ENCODE measurements at places on chromosomes 16 and 17.

GRCh38 chr17:61476476-61477203 is 24.4 kb downstream of the TBX4 start:
- DNase-seq, result no peak

GRCh38 chr16:79329166-79329521 is 271.4 kb downstream of the MAF start:
- DNase-seq, result no peak

GRCh38 chr17:27579897-27580321 is 51.1 kb upstream of the LGALS9 start:
- no peak for DNase-seq

DNA sequence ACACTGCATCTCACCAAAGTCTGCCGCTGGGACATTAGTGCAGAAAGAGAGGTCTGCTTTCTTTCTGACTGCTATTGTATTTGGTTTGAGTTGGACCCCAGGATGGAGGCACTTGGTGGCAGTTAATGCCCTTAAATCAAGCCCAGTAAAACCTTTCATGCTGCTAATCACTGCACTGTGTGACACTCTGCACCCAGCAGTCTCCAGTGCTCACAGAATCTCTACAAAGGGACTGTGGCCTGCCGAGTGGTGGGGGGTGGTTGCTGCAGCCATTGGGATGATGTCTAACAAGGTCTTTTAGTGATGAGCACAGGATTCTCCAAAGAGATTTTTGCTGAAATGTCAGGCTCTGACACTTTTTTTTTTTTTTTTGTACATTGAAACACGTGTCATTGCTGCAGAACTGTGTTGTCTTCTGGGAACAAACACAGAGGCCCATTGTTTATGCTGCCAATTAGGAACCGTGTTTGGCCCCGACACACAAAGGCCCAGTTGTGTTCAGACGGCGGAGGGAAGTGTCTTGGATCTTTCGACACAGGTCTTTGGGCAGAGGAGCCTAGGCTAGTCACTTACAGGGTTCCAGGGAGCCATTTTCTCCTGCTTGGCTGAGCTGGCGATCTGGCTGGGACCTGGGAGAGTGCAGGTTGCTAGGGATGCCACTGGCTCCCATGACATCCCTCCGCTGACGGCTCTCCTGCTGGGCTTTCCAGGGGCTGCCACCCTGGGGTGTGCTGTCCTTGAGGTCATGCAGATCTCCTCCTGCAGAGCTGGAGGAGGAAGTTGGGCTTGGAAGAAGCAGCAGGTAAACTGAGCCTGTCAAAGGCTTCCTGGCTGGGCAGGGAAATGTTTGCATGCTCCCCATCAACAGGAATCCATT is 16.2 kb upstream of the TNRC6C start:
- no peak for DNase-seq

- no peak for DNase-seq
These were observed 223.2 kb upstream of the DYNLRB2 start for GRCh38 chr16:80317599-80318037.

GRCh38 chr16:3954411-3954921 is 74.0 kb upstream of the CREBBP start:
- no peak for DNase-seq

DNA sequence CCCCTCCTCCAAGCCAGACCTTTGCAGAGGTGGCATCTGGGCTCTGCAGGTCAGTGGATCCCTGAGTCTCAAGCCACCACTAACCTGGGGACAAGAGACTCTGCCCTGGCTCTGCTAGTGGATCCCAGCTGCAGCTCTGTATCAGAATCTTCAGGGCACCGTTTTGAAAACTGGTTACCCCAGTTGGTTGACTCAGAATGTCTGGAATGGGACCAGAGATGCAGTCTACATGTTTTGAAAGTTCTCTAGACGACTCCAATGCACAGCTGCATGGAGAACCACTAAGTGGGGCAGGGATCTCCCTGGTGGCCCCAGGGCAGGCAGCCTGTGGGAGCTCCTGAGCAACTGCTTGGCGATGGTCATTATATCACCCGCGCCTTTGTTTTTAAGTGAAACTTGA is 34.1 kb upstream of the ADORA2B start:
- no peak for DNase-seq

- DNase-seq, result peak; percentile 69
These were observed 174.8 kb downstream of the PRKCB start for GRCh38 chr16:24010440-24011089.

DNA sequence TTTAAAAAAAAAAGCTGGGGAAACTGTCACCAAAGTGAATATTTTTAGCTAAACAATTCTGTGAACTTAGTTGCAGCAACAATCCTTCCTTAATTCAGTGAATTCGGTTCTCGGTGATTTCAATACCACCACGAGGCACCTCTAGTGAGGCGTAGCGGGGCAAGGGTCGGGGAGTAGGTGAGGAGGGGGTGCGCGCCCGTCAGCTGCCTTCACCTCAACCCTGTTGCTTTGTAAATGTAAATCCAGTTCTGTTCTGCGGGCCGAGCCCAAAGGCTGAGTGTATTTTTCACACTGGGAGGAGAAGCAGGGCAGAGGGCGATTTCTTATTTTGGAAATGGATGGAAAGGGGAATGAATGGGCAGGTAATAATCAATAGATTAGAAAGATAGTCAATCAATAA is 17.4 kb downstream of the SALL1 start:
- DNase-seq, result no peak

- DNase-seq, result no peak
These were observed 3.0 kb upstream of the ABR start for GRCh38 chr17:1182811-1183170.

- DNase-seq, result no peak
These were observed 15.1 kb downstream of the AXIN1 start for GRCh38 chr16:337437-337836.

- no peak for DNase-seq
These were observed 14.6 kb downstream of the CRISPLD2 start for GRCh38 chr16:84834403-84834772.

- no peak for DNase-seq
These were observed 120.3 kb downstream of the MRM1 start for GRCh38 chr17:36721560-36722120.

DNA sequence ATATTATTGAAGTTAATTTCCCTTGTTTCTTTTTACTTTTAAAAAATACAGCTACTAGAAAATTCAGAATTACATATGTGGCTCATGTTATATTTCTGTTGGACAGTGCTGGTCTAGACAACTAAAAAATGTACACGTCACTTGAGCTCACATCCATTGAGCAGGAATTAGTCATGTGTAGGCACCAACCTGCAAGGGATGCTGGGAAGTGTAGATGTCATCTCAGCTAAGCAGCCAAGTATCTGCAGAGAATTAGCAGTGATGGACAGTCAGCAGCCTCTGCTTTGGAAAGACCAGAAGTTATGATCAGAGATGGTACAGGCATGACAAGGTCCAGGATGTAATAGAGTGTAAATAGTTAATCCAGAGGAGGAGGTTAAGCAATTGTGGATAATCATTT is 87.1 kb upstream of the HS3ST2 start:
- DNase-seq, result no peak

DNA sequence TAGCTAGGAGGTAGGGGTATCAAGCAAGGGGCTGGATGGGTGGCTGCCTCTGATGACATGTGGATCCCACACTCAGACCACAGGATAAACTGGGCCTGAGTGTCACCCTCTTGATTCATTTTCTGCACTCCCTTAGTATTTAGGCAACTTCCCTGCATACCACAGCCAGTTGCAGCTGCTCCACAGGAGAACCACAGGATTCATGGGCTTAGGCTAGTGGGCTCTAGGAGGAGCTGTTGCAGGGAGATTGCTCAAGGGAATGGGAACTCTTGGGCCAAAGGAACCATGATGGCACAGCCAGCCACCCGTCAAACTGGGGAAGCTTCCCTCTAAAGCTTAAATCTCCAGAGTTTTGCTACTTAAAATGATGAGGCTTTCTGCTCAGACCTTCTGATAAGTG is 269.7 kb upstream of the ASIC2 start:
- no peak for DNase-seq

- DNase-seq, result no peak
These were observed 7.5 kb downstream of the SRSF1 start for GRCh38 chr17:57999496-58000017.

DNA sequence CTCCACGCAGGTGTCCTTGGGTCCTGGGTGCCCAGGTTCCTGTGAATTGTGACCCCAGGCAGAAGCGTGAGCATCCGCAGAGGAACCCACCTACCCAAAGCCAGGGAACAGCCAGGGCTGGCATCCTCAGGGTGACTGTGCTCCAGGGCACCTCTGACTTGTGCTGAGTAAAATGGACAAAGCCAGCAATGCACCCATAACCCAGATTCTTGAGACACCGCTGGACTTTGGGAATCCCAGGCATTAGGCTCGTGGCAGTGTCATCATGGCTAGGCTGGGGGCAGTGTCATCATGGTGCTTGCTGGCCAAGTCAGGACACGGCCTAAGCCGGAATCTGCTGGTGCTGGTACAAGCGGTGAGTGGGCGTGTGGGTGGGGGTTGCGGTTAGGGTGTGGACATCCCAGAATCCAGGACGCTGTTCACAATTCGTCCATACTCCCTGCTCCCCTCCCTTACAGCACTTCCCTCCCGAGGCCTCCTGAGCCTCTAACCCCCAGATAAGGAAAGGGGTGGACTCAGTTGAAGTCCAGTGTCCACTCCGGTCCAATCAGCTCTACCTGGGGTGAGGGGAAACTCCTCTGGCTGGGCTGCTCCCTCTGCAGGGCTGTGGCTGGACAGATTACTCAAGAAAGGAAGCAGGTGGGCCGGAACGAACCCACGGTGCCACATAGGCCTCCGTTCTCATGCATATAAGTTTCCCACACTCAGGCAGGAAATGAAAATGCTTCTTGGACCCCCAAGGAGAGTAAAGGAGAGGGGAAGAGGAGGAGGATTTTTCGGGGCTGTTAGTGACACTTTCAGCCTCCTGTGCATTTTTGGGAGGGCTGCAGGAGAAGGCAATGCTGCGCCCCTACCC is 138.9 kb downstream of the SEC14L1 start:
- no peak for DNase-seq

DNA sequence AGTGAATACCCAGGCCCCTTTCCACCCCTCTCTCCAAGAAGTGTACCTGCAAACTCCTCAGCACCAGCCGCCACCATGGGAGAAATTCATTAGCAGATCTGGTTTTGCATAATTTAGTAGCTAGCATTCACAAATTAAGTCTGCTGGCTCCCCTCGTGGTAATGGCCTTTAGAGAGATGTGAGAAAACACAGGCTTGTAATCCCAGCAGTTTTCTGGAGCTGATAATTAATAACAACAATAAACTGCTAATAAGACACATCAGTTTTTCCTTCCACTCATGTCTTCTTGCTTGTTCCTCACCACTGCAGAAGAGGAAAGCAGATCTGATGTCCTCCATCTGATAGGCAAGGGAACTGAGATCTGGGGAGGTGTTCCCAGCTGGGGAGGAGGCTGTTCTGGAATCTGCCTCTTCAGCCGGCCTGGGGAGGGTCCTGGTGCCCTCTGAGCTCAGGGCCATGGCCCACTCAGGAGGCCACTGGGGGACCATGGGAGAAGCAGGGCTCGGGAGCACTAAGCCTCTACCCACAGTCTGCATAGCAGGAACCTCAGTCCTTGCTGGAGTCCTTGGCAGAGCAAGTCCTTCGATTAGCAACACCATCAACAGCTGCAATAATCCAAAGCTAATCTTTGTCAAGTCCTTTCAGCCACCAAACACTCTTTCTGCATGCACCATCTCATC is 74.2 kb upstream of the DNAJA2 start:
- DNase-seq, result no peak

DNA sequence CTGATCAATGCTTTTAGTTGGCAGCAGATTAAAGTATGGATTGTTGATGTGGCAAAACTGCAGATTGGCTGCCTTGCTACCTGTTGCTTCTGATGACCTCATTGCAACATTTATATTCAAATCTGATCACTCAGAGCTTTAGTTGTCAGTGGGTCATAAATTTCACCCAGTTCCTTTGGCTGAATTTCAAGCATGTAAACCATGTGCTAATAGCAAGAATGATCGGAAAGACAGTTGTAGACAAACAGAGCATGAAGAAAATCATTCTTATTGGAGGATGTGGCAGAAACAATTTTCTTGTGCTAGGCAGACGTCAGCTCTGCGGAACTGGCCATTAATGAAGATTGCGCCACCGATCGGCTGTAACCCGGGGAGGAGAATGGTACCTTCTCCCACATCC is 346.6 kb upstream of the EEF2KMT start:
- DNase-seq, result no peak

GRCh38 chr16:83863682-83864081 is 35.2 kb upstream of the MLYCD start:
- DNase-seq, result no peak

- no peak for DNase-seq
These were observed 763 bp upstream of the TOM1L1 start for GRCh38 chr17:54899721-54900456.

- no peak for DNase-seq
These were observed 43.6 kb downstream of the C16orf95 start for GRCh38 chr16:87273471-87274030.

DNA sequence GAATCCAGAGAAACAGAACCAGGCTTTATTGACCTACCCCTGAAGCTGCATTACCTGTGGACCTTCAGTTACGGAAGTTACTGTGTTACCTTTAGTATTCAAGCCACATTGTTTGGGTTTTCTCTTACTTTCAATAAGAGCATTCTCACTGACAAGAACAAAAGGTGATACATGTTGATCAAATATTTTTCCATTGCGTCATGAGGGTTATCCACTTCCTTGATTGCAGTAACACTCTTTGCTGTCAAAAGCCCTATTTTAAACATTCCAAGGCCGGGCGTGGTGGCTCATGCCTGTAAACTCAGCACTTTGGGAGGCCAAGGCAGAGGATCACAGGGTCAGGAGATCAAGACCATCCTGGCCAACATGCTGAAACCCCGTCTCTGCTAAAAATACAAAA is 28.6 kb upstream of the PAFAH1B1 start:
- no peak for DNase-seq

DNA sequence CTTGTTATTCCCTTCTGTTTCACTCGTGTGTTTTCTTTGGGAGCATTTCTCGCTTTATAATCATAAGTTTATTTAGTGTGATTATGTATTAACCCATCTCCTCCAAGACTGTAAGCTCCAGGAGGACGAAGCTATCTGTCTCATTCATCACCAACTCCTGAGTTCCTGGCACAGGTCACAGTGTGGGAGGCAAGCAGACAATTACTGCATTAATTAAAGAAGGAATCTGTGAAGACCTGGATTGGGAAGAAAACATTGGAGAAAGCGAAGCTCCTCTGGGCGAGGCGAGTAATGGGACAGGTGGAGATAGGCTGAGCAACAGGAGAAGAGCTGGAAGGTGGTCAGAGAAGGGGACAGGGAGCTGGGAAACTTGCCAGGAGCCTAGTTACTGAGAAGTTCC is 7.8 kb upstream of the CAMKK1 start:
- DNase-seq, result no peak

- DNase-seq, result no peak
These were observed 147.4 kb downstream of the CYLD start for GRCh38 chr16:50889276-50889675.

DNA sequence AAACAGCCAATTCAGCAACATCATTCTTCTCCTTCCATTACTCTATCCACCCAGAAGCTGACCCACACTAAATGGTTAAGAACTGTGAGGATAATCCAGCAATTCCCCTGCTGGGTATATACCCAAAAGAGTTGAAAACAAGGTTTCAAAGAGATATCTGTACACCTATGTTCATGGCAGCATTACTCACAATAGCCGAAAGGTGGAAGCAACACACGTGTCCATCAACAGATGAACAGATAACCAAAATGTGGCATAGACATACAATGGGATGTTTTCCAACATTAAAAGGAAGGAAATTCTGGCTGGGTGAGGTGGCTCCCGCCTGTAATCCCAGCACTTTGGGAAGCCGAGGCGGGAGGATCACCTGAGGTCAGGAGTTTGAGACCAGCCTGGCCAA is 19.9 kb downstream of the MIS12 start:
- no peak for DNase-seq

- DNase-seq, result no peak
These were observed 1.2 kb downstream of the DUSP14 start for GRCh38 chr17:37490638-37491614.

Measured in activated CD8-positive, alpha-beta memory T cell treated with anti-CD3 and anti-CD28 coated beads for 4 hours (primary cell).